Kidney (tissue), 22 donors: ENCODE measurements at places on chromosomes 2 and 18. TPM values are rescaled to one million over a fixed set of nuclear protein-coding genes. Genes with fewer than 3 reads are reported as not detected.

The AGXT gene
- polyA plus RNA-seq: 12.5 TPM

The NDUFS1 gene
- polyA plus RNA-seq: 67.6 TPM

The TUBA4B gene
- polyA plus RNA-seq: 15.4 TPM

The SMAD7 gene
- polyA plus RNA-seq: 17.3 TPM

The KCNE4 gene
- 4.0 TPM for polyA plus RNA-seq

The TMEM178A gene
- 48.0 TPM for polyA plus RNA-seq

The SLC19A3 gene
- polyA plus RNA-seq: 8.3 TPM

The EVX2 gene
- polyA plus RNA-seq: not detected

The OR6B2 gene
- not detected for polyA plus RNA-seq

The ASTL gene
- not detected for polyA plus RNA-seq

The COX5B gene
- 1,246 TPM for polyA plus RNA-seq
